ENCODE measurements at places on chromosomes 5 and 9. TPM values are rescaled to one million over a fixed set of nuclear protein-coding genes. Genes with fewer than 3 reads are reported as not detected.

Gene FOXD1
- total RNA-seq = 0.77 TPM

Gene ENTPD2
- total RNA-seq = under 0.01 TPM

Gene DOK3
- total RNA-seq = 0.99 TPM

Gene OTP
- not detected for total RNA-seq

Gene MARCOL
- total RNA-seq = not detected

Gene KLF9
- 27.6 TPM for total RNA-seq

Gene SNX2
- total RNA-seq = 123 TPM

Gene SPATA31C1
- total RNA-seq = not detected

DNA sequence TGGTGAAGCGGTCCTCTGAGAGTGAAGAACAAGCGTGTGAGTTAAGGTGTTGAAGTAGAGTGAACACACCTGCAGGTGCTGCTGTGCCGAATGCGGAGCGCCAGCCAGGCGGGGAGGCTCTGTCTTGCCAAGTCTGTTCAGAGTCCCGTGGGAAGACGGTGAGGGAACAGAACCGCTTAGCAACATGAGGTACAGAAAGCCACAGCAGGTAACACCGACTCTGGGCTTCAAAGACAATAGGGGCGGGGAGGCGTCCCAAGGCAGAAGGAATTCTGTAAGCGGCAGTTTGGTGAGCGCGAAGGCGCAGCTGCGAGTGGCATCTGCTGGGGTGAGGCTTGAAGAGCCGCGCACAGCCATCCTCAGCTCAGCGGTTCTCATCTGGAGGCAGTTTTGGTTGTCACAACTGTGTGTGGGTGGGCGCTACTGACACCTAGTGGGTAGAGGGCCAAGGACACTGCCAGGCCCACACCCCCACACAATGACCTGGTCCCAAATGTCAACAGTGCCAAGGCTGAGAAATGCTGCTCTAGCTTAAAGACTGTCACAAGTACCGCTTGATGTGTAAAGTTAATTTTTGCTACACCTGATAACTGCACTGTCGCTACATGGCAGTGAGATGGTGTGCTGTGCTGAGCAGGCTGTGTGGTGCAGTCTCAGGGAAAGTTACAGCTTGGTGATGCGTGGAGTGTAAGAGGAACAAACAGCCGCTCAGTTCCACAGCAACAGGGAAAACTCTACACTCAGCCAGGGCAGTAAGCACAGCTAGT is 67.4 kb upstream of the TBC1D9B start:
- DNase-seq = peak; percentile 14

GRCh38 chr5:80655231-80655774 is 520 bp upstream of the DHFR start:
- no peak for DNase-seq

- no peak for DNase-seq
Measured at GRCh38 chr9:82598241-82599039, 464.5 kb downstream of the RASEF start.

DNA sequence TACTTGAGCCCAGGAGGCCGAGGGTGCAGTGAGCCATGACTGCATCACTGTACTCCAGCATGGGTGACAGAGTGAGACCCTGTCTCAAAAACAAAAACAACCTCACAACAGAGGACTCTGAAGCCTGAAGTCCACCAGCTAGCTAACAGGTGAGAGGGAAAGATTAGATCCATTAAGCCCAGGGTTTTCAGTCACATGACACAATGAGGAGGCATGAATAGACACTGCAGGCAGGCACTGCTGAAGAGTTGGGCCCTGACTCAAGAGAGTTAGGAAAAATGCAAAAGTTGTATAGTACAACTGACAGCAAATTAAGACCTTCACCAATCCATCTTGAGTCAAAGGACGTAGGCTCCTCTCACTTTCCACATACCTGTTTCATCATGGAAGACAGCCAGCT is 64.9 kb downstream of the IARS1 start:
- no peak for DNase-seq

DNA sequence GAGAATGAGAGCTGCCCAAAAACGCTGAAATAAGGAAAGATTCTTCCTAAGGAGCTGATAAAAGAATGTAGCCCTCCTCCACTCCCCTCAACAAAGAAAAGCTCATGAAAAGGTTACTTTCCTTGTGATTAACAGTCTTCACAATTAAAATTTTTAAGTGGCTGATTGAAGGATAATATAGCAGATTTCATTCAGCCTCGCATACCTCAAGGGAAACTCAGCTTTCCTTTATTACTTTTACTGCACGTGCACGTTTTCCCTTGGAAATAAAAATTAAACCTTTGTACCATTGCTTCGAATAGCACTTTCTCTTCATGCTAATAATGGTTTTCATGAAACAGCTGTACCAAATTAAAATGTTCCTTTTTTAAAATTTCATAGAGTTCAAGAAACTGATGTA is 234.0 kb upstream of the GRAMD2B start:
- DNase-seq = no peak

GRCh38 chr5:55188656-55189540 is 15.9 kb upstream of the CDC20B start:
- no peak for DNase-seq

GRCh38 chr5:148831590-148832565 is 5.5 kb downstream of the ADRB2 start:
- no peak for DNase-seq

- peak; percentile 86 for DNase-seq
Measured at GRCh38 chr5:54329731-54330709, 19.6 kb upstream of the ARL15 start.

DNA sequence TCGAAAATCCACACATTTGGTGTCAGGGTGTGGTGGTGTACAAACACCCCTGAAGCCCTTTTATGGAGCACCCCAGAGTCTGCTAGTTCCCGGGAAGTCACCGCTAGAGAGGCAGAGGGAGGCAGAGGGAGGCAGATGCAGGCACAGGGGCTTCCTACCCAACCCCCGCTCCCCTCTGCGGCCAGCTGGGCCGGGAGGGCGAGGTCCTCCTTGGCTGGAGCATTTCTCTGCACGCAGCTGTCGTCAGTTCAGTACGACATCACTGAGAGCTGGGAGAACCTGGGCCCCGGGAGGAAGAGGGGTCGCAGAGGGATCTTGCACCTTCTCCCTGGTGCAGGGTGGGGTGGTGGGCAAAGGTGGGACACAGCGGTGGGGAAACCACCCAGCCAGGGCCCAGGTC is 15.8 kb upstream of the UBAC1 start:
- DNase-seq = no peak

- DNase-seq = no peak
Measured at GRCh38 chr5:166713295-166713694, 1578.2 kb upstream of the WWC1 start.

GRCh38 chr5:157944938-157945337 is 86.0 kb upstream of the CLINT1 start:
- no peak for DNase-seq

GRCh38 chr9:23682891-23683431 is 143.1 kb downstream of the ELAVL2 start:
- DNase-seq = peak; percentile 49

DNA sequence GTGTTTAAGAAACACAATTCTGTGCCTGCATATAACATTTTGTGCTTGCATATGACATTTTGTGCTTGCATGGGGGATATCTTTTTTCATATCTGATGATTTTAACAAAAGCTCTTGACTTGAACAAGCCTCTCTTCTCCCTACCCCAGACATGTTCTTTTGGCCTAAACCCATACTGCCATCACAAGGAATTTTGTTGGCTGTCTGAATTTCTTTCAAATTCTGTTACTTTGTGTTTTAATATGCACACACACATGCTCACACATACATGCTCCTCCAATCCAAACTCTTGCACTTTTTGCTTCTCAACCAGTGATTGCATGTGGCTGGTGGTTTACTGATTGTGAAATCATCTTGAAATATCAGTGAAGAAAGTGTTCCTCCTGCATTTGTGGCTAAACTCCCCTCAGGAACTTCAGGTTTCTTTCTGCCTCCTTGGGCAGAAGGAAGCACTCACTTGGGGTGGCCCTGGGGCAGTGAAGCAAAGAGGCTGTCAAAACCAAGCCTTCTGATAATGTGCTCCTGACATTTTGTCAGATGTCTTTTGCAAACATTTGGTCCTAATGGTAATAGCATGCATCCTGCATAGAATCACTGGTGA is 377.2 kb upstream of the KLF4 start:
- no peak for DNase-seq

DNA sequence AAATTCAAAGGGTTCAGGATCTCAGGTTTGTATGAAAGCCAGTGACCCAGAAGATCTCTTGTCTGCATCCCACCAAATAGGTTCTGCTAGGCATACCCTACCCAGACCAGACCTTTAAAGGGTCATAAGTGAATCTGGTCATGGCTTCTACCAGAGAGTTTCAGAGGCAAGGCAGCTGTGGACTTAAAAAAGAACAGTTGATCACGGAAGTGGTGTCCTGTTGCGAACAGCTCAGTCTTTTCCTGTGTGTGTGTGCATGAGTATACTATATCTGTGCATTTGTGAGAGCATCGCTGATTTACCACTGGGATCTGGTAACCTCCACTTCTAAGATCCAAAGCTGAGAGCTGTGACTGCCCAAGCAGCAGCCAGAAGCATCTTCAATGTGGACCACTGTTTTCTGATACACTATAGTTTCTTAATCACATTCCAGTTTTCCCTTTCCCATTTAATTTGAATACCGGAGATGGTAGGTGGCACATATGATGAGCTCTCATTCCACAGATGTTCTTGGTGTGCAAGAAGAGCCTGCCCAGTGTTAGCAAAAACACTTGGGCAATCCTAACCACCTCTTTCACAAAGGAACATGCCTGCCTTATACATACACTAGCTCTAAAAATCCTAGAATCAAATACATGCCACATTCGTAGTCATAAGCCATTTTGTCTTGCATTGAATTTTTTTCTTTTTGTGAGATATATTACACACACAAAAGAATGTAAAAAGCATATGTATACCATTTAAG is 36.2 kb upstream of the OR2S2 start:
- DNase-seq = no peak

DNA sequence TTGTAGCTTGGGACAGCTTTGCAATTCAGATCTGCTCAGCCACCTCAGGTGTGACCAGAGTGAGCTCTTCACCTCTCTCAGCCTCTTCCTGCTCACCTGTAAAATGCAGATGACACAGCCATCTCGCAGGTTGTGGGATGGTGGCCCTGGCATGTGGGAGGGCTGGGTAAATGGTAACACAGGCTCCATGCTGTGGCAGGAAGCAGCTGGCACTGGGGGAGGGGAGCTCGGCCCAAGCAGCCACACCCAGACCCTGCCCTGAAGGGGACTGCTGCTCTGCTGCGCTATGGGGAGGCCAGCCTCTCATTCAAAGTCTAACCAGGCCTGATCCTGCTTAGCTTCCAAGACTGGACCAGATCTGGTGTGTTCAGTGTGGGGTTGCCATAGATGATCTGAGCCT is 24.1 kb downstream of the PHF2 start:
- DNase-seq = no peak

DNA sequence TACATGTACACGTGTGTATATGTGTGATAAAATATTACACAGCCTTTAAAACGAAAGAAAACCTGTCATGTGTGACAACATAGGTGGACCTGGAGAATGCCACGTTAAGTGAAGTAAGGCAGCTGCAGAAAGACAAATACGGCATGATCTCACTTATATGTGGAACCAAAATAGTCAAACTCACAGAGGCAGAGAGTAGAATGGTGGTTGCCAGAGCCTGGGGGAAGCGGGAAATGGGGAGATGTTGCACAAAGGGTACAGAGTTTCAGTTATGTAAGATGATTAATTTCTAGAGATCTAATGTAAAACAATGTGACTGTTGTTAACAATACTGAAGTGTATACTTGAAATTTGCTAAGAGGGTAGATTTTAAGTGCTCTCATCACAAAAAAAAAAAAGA is 34.8 kb downstream of the ADAMTS12 start:
- no peak for DNase-seq

- DNase-seq = no peak
Measured at GRCh38 chr9:118558026-118558425, 811.2 kb downstream of the BRINP1 start.

- peak; percentile 38 for DNase-seq
Measured at GRCh38 chr9:74496819-74497747, at the start of gene RORB. Gene RORB, plus strand, starts transcription at chr9:74497335. Its CDS starts 642 bp downstream, at chr9:74497977.

DNA sequence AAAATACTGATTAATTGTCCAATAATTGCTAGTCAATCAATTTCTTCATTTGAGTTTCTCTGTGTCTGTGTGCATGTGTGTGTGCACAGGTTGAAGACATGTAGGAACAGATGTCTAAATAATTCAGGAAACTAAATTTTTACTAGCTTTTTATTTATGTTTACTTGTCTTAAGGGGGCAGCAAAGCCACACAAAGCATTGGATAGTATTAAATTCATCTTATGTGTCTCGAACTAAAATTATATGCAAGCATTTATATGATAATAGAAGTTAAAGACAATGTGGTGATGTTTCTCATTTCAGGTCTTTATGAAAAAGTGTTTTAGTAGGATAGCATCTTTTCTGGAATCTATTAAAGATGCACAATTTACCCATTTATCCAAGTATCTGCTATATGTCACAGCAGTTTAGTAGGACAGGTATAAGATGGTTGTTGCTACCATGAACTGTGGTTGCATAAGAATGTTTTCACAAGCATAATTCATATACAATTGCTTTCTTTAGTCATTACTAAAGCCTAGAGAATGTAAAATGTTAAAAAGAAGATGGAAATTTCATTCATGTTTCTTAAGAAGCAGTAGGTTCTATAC is 784.6 kb upstream of the NUDT12 start:
- DNase-seq = peak; percentile 75

DNA sequence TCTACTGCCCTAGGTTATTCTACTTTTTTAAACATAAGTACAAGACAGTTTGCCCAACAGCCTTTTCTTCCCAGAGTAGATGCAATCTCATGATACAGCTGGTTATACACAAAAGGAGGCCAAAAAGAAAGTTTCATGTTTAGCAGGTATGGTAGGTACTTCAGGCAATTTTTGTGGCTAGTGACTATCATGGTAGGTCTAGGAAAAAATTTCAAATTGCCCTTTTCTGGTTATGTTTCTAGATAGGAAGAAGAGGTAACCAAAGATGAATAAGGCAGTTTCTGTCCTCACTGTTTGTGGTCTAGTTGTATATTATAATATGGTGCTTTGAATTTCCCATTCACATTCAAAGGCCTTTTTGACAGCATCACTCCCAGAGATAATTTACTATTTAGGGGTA is 19.7 kb downstream of the MEGF9 start:
- DNase-seq = no peak

- DNase-seq = no peak
Measured at GRCh38 chr9:135963338-135963737, 2.2 kb upstream of the UBAC1 start.

DNA sequence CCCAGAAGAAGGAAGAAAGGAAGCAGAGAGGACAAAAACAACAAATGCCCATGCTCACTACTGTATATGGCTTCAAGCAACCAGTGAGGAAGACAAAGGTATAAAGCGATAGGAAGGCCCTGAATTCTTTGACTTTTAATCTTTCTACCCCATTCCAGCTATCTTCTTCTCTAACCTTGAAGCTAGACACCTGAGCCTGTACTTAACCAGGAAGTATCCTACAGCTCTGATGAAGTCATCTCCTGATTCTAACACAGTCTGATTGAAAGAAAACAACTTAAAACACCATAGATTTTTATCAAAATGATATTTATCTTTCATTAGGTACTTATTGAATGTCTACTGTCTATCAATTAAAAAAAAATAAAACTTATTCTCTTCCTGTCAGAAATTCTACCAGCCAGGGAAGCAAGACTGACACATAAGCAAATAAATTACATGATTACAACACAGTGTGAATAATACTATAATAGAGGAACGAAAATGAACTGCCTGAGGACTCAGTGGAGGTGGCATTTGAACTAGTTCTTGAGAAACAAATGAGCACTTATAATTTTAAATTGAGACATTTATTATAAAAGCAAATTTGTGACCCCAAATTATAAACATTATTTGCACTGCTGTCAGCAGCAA is 123.3 kb upstream of the ELL2 start:
- DNase-seq = no peak

GRCh38 chr5:152140347-152140746 is 215.7 kb upstream of the GLRA1 start:
- DNase-seq = no peak

Data from fibroblast of lung (primary cell).